ENCODE measurements at places on chromosomes 12 and 14.

DNA sequence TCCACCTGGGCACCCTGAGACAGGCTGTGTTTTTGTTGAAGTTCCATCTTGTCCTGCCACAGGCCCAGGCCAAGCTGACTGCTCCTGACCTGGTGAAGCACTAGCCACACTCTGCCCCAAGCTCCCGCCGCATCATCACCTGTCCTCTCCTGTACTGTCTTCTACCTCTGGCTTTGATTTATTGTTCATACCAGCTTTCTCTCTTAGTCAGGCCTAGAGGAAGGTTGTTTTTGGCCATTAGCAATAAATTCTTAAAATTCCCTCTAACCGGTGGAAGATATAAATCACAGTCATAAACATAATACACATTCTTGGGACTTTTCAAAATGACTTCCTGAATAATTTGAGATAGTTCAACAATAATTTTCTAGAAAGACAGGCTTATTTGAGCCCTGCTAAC, 169.4 kb downstream of the DAD1 start:
- no peak for DNase-seq

DNA sequence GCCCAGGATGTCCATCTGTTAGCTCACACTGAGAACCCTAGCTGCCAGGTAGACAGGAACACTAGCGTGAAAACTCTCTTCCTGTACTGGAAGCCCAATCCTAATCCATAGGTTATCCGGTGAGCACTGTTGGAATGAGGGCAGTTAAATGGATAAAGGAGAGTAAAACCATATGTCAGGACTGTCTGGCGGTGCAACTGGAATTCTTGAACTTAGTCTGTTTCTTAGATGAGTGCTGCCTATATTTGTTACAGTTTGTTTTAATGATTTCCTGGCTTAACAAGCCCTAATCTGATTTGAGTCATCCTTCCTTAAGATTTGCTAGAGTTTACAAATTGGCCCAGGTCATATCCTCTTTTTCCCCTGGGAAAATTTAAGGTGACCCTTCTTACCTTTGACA, 104.7 kb downstream of the ANO4 start:
- DNase-seq, result no peak

GRCh38 chr12:13223179-13223804, 26.8 kb downstream of the EMP1 start:
- no peak for DNase-seq

DNA sequence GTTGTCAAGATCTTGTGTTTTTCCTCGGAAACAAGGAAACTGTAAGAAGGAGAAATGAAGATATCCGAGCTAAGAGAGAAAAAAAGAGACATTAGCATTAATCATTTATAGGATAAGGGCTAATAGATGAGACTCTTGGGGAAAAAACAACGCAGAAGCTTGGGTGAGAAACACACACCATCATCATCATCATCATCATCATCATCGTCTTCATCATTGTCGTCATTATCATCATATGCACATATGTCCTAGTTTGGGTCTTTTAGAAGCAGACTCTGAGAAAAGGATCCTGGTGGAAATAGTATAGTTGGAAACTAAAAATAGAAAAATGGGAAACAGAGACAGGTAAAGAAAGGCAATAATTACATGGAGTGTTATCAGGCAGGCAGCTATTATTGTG, 95.9 kb downstream of the PAH start:
- no peak for DNase-seq

GRCh38 chr12:124506145-124506831, 61.1 kb downstream of the NCOR2 start:
- DNase-seq, result peak; percentile 95

- no peak for DNase-seq
Measured at GRCh38 chr14:20907214-20907613, 16.0 kb downstream of the RNASE3 start.

DNA sequence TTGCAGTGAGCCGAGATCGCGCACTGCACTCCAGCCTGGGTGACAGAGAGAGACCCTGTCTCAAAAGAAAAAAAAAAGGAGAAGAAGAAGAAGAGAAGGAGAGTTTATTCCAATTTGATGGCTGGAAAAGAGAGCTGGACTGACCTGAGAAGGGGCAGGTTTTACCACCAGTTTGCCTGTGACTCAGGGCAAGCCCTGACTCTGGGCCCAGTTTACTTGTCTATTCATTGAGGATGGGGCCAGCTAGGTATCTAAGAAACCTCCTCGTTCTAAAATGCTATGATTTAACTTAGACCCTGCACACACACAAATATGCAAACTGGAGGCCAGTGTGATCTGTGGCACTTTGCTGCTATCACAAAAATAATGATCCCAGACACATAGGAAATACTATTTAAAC, 155.0 kb downstream of the FOXN3 start:
- no peak for DNase-seq

DNA sequence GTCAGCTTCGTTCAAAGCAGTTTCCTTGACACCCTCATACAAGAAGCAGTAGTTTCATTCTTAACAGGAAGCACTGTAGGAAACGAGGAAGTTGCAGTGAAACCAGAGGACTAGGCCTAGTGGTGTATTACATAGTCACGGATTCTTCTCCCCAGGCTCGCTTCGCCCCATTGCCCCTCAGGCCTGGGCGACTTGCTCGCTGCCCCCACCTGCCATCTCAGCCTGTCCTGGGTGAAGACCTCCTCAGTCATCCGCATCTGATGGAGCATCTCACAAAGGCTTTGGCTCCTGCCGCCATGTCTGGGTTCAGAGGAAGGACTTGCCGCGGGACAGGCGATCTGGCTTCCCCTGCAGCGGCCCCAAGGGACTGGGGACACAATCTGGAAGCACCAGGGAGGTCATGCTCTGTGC, 93.5 kb downstream of the LMNTD1 start:
- DNase-seq, result peak; percentile 22

DNA sequence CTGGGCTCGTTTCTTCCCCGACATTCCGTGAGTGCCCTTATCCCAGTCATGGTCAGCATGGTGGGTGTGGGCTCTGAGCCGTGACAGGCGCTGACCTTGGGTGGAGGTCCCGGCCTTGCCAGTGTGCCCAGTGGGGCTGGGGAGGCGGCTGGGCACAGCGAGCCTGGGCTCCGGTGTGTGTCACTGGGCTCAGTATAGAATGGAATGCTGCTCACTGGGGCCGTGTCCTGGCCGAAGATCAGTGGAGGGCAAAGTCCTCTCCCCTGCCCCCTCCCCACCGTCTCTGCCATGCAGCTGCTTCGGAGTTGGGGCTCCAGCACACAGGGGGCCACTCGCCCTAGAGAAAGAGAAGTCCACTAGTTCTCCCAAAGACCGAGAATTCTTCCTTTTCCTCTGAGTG, 164.4 kb downstream of the TSPAN9 start:
- DNase-seq, result peak; percentile 55

DNA sequence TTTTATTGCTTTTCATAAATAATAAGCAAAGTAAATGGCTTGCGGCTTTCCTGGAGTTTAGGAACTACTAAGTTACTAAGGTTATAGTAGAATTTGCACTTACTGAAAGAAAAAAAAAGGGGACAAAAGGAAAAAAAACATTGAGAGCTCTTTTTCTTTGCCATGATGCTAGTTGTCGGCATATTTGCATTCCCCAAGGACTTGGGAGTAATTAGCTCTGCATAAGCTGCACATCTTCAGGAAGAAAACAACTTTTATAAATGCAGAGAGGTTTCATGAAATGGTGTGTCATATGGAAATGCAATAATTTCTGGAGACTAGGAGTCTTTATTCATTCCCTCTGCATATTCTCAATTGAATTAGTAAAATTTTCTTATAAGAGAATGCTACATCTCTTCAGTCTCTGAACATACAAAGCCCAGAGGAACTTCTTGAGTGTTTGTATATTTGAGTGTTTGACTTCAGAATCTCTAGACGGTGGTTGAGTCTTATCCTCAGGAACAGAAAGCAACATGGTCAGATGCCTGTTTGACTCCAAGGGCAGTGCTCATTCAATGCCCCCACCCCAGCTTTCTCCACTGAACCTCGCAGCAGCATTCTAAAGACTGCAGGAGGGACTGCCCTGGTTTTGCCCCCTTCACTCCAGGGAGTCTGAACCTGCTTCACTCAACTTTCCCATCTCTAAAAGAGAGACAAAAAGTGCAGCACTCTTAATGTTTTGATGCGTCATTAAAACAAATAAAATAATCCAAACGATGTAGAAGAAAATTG, 158.9 kb upstream of the EEA1 start:
- no peak for DNase-seq

DNA sequence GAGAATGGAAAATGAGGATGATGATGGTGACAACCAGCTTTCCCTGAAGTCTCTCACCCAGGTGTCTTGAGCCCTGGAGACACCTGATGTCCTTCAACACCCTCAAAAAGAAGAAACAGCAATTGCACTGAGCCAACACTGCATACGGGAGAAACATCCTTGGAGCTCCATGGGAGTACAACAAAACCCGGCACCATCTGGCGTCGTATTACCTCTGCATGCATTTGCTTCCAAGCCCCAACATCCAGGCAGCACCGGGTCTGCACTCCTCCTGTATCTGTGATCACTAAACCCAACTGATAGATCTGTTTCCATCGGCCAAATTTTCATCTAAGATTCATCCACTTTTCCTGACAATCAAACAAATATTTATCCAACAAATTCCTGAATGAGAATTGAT, 249.9 kb downstream of the DPF3 start:
- DNase-seq, result no peak

GRCh38 chr14:24629521-24629920, 4.5 kb downstream of the GZMB start:
- no peak for DNase-seq

- DNase-seq, result no peak
Measured at GRCh38 chr12:77372026-77372425, 306.7 kb upstream of the E2F7 start.

GRCh38 chr12:4824380-4824779, 85.3 kb upstream of the KCNA1 start:
- no peak for DNase-seq

DNA sequence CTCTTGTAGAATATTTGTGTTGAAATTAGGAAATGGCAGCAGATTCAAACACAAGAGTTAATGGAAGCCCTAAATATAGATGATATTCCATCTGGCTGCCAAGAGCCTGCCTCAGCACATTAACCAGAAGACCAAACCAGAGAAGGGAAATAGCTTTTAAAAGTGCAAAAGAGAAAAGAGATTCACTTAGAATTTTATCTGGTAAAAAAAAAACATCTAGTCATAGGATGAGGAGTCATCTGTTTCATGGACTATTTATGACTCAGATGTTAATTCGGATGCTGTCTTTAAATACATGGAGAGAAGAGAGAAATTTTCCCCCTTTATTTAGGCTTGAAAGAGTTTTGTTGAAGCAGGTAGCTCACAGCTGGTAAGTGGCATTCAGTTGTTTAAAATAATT, 201.6 kb upstream of the NUDT4 start:
- DNase-seq, result no peak

DNA sequence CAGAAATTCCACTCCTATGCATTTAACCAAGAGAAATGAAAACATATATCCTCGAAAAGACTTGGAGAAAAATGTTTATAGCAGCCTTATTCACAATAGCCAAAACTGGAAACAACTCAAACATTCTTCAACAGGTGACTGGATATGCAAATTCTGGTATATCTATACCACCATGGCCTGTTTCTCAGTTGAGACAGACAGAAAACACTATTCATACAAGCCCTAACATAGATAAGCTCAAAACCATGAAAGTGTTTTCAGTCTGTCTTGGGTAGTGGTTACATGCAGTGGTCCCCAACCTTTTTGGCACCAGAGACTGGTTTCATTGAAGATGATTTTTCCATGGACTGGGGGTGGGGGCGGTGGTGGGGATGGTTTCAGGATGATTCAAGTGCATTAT, 83.8 kb downstream of the SRGAP1 start:
- DNase-seq, result no peak

GRCh38 chr12:23204933-23205778, 580.2 kb downstream of the ETNK1 start:
- DNase-seq, result peak; percentile 71
